Sigmoid colon (tissue), 7 donors: ENCODE measurements at places on chromosomes 13 and 19. TPM values are rescaled to one million over a fixed set of nuclear protein-coding genes. Genes with fewer than 3 reads are reported as not detected.

The KLK3 gene
- total RNA-seq: not detected

The CRX gene
- not detected for total RNA-seq

The LILRB3 gene
- 19.3 TPM for total RNA-seq

The KCNN4 gene
- total RNA-seq: 3.3 TPM

The CLEC17A gene
- total RNA-seq: not detected

The NLRP7 gene
- not detected for total RNA-seq

The S1PR2 gene
- 10.0 TPM for total RNA-seq

The SOX1 gene
- not detected for total RNA-seq

The PRTN3 gene
- total RNA-seq: not detected

The GDF15 gene
- total RNA-seq: 2.4 TPM

The CPB2 gene
- not detected for total RNA-seq

The RFPL4A gene
- not detected for total RNA-seq

The CLDND2 gene
- not detected for total RNA-seq

The CEACAM21 gene
- total RNA-seq: 2.2 TPM

The PEG3 gene
- 23.4 TPM for total RNA-seq

The CD33 gene
- total RNA-seq: 6.1 TPM

The MATK gene
- total RNA-seq: not detected

The PTGER1 gene
- total RNA-seq: not detected

The CARM1 gene
- 21.4 TPM for total RNA-seq

The GARIN5A gene
- 1.2 TPM for total RNA-seq

The LGALS16 gene
- not detected for total RNA-seq

The RNF113B gene
- total RNA-seq: not detected

The PLK5 gene
- not detected for total RNA-seq

The ZNF829 gene
- total RNA-seq: 5.6 TPM

The CBLC gene
- not detected for total RNA-seq

The C1QTNF9B gene
- total RNA-seq: not detected

The IZUMO1 gene
- total RNA-seq: not detected

The ZNF329 gene
- total RNA-seq: 8.3 TPM

The SELENOV gene
- total RNA-seq: not detected

The FCHO1 gene
- total RNA-seq: 5.2 TPM

The NALCN gene
- 1.1 TPM for total RNA-seq

The POLR2I gene
- 72.8 TPM for total RNA-seq

The ZNF181 gene
- total RNA-seq: 26.6 TPM

The ZNF534 gene
- not detected for total RNA-seq

The SEMA6B gene
- total RNA-seq: 1.8 TPM

The FAM124A gene
- 15.0 TPM for total RNA-seq

The PCP2 gene
- total RNA-seq: not detected

The CDC42EP5 gene
- 13.3 TPM for total RNA-seq

The ATP4B gene
- not detected for total RNA-seq

The MUC16 gene
- total RNA-seq: not detected

The SHISA7 gene
- total RNA-seq: 0.36 TPM

The LILRB1 gene
- 5.8 TPM for total RNA-seq

The SLC5A5 gene
- total RNA-seq: not detected

The UGGT2 gene
- total RNA-seq: 32.7 TPM

The ZNF358 gene
- 68.3 TPM for total RNA-seq

The APC2 gene
- 0.71 TPM for total RNA-seq

The ZNF460 gene
- total RNA-seq: 60.7 TPM

The NKPD1 gene
- 0.83 TPM for total RNA-seq

The PRR19 gene
- total RNA-seq: not detected

The THSD8 gene
- total RNA-seq: not detected

The LIM2 gene
- total RNA-seq: not detected

The CYP4F2 gene
- not detected for total RNA-seq

The FGF22 gene
- total RNA-seq: 1.7 TPM
